Renal pelvis (tissue), 12 donors: ENCODE measurements at places on chromosomes 12 and 14. TPM values are rescaled to one million over a fixed set of nuclear protein-coding genes. Genes with fewer than 3 reads are reported as not detected.

GRCh38 chr12:66341126-66341525, 38.8 kb downstream of the HELB start:
- DNase-seq: no peak

GRCh38 chr12:79826267-79827128, 108.4 kb downstream of the PPP1R12A start:
- no peak for DNase-seq

DNA sequence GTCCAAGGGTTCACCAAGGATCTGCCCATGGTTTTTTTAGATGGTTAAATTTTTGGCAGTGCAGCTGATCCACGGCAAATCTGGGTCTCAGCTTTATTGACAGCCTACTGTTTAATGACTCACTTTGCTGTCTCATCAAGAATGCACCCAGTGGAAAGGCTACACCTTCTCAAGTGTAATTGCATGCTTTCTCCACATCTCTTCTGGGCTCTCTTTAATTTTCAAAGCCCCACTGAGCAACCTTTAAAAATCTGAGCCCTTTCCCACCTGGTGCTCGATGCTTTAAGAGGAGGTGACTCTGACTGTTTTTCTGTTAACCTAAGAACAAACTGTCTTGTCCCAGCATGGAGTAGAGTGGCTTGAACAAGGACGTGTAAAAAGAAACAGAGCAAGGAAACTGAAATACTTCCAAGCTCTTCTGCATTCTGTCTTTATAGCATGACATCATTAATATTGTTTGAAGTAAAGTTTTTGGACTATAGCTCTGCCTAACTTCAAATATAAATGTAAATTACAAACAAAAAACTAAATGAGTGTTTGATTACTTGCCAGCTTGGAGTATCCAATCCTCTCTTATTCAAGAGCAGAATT, 214.2 kb upstream of the KRR1 start:
- no peak for DNase-seq

- no peak for DNase-seq
These were observed 50.4 kb downstream of the DICER1 start for GRCh38 chr14:95106971-95107370.

- no peak for DNase-seq
These were observed 203.4 kb upstream of the PELI2 start for GRCh38 chr14:55914771-55915170.

DNA sequence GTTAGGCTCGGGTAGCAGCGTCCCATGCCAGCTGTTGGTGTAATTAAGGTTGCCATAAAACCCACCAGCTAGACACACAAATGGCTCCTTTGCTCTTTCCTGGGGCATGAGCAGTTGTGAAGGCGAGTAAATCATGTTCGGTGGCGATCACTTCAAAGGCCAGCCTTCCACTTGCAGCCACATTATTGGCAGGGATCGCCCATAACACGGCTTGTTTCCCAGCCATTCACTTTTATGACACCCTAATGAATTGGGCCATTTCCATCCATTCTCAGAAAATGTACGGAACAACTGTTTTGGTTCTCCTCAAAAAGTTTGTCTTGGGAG, 63.4 kb downstream of the BEGAIN start:
- no peak for DNase-seq

DNA sequence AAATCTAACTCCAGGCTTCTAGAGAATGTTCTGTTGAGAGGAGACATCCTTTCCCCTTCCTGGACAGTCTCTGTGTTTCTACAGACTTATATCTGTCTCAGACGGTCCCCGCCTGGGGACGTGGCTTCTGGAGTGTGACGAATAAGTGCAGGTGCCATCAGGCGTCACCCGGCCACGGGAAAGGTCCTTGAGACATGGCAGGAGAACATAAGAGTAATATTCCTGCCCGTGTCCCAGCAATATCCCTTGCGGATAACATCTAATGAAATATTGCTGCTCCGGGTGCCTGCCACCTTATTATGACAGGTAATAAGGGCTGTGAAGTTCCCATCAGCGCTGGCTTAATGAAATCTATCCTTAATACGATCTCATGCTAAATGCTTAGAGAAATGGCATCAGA, 139.6 kb downstream of the PIWIL1 start:
- DNase-seq: no peak

DNA sequence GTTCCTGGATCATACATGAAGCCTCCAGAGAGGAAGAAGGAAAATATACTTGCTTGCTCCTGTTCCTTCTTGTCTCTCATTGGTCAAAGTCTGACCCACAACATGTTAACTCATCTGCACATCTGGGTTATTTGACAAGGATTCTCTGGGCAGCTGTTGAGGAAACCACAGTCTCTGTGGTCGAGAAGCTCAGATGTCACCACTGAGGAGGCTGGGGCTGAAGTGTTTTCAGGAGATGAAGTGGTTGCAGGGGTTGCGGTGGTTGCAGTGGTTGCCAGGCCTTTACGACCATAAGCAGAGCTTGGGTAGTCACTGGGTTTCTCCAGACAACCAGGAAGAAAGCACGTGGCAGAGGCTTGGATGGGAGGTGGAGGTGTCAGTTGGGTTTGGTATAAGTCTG, 265.0 kb upstream of the LRIG3 start:
- no peak for DNase-seq

GRCh38 chr12:115973968-115974724, 303.3 kb downstream of the MED13L start:
- peak; percentile 78 for DNase-seq

GRCh38 chr14:51004801-51005526, 60.7 kb upstream of the PYGL start:
- DNase-seq: no peak

GRCh38 chr14:54840798-54841197, 61.8 kb downstream of the GCH1 start:
- DNase-seq: no peak

DNA sequence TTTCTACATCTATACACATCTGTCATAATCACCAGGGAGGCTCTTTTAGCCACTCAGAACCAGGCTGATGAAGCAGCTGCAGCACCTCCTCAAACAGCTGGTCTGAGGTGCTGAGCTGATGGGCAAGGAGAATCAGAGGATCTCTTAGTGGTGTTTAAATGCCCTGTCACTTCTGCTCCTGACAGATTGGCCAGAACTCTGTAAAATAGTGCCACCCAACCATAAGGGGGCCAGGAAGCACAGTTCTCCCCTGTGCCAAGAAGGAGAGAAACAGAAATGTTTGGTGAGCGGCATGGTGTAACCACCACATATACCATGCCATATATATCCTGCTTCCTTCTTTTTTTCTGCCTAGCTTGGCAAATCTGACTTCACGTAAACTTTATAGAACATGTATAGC, 12.8 kb downstream of the SOCS2 start:
- no peak for DNase-seq

DNA sequence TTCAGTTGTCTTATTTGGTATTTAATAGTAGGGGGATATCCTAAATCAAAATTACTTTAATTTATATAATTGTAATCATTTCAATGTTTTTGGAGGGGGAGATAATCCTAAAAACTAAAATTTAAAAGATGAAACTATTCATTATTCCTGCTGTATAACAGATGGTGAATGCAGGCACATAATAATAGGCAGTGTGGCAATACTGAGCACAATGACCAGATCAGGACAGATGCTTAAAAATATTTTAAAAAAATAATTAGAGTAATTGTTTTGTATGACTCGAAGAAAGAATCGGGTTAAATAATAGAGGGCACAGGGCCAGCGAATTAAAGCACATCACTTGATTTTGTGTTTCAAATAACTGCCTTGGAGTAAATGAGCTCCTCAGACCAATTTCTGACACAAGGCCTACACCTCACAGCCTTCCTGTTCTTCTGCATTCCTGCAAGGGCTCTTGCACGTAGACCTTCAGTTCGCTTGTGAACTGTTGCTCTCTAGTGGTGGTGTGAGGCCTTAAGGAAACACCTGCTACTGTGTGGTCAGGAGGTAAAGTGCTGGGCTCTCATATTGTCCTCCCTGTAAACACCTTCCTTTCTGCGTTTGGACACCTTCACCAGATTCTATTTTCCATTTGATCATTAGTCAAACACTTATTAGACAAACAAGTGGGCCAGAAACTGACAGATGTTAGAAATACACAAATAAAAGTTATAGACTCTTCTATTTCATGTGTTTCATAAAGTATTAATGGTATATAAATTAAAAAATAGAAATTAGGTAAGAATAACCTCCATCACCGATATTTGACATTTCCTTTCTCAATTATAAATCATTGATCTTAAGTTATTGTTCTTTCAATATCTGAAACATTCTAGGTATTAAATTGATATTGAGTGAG, 29.3 kb upstream of the KLRF1 start:
- DNase-seq: peak; percentile 68

PRB2 gene
- not detected for polyA plus RNA-seq

AQP2 gene
- 75.1 TPM for polyA plus RNA-seq

DNA sequence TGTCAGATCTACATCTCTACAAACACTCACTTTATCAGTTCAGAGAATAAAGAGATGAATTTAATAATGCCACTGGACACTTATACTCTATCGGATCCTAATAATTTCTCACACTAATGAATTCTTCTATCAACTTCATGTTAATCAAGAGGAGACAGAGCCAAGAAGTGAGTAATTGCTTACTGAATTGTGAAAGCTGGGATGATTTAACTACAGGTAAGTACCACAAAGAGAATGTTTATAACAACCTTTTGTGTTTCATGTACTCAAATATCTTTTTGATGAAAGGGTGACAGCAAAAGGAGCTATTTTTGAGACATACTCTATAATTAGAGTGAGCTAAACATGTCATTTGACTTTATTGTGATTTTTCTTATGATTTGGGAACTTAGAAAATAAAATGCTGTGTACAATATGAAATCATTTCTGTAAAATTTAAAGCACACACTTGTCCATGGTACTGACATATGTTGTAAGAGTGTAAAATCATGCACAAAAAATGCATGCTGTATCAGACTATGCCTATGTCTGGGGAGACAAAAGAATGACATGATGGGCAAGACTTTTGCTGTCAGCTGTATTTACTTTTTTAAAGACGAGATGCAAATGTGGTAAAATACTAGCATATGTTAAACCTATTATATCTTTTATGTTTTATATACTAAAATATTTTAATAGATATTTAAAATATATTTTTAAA, 361.2 kb downstream of the CCER1 start:
- DNase-seq: no peak

DCN gene
- polyA plus RNA-seq: 446 TPM

GRCh38 chr14:24139272-24139934, 2.0 kb downstream of the EMC9 start:
- DNase-seq: no peak

STON2 gene
- polyA plus RNA-seq: 68.3 TPM

FGF23 gene
- polyA plus RNA-seq: 0.08 TPM

- no peak for DNase-seq
These were observed 163.4 kb downstream of the RAD51B start for GRCh38 chr14:67982711-67983608.

GRCh38 chr14:99729991-99730875, 46.1 kb downstream of the CYP46A1 start:
- no peak for DNase-seq

- no peak for DNase-seq
These were observed 2.4 kb downstream of the THTPA start for GRCh38 chr14:23558346-23559009.

DAO gene
- polyA plus RNA-seq: 1.5 TPM

- no peak for DNase-seq
These were observed 242.7 kb downstream of the VRK1 start for GRCh38 chr14:97039717-97040363.

DHRS2 gene
- 50.5 TPM for polyA plus RNA-seq

TULP3 gene
- 31.6 TPM for polyA plus RNA-seq

GRCh38 chr14:70721542-70721941, 79.8 kb downstream of the TTC9 start:
- no peak for DNase-seq

TAS2R10 gene
- polyA plus RNA-seq: 3.6 TPM

SYCP3 gene
- 1.5 TPM for polyA plus RNA-seq

- DNase-seq: no peak
These were observed 129.4 kb upstream of the DNM1L start for GRCh38 chr12:32549675-32550079.

GRCh38 chr12:33012226-33012625, 115.6 kb upstream of the PKP2 start:
- no peak for DNase-seq

DNA sequence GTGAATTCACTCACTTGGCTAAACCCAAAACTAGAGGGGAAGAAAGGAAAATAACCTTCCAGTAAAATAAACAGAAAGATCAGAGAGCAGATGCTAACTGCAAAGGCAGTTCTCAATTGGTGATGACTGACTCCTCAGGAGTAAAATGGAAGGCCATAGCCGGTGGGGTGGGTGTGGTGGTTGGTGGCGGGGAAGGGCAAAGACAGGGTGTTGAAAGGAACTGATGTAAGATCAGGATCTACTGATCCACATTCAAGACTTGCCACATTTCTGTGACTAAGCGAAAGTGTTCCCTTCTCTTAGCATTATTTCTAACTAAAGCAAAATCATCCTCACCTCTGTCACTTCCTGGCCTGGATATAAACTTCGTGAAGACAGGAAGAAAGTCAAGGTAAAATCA, 26.3 kb upstream of the TC2N start:
- DNase-seq: no peak

ZC2HC1C gene
- 9.4 TPM for polyA plus RNA-seq

- peak; percentile 20 for DNase-seq
These were observed 914 bp upstream of the PACS2 start for GRCh38 chr14:105313381-105314286.

SNW1 gene
- 78.6 TPM for polyA plus RNA-seq

B4GALNT3 gene
- polyA plus RNA-seq: 21.6 TPM

DNA sequence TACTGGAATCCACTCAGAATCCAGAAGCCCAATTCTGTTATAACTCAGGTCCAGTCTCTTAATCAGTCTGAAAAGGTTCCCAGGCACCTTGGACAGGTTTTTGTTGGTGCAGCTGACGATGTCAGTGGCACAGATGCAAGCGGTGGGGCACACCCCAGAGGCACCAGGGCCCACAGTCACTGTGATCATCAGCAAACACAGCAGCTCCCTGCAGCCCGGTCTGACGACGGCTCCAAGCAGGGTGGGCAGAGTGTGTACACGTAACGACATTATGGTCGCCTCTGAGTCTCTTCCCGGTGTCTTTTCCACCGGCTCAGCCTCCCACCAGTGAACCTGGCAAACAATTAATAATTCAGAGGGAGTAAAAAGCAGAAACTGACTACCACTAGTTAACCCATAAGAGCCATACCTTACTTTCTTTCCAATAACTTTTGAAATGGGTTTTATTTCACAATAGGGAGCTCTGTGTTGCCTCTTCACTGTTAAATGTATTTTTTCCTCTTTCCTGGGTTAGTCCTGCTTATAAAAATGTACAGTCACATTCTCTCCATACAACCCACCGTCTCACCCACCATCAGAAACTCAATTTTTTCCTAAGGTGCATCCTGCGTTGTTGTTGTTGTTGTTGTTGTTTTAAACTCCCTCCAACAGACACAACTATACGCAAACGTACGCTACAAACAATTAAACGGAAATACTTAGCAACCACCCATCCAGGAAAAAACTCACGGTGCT, 521 bp upstream of the PCED1B start:
- DNase-seq: peak; percentile 17

- DNase-seq: no peak
These were observed 11.0 kb downstream of the GPR135 start for GRCh38 chr14:59454139-59454538.

SLC10A1 gene
- polyA plus RNA-seq: 0.19 TPM

- no peak for DNase-seq
These were observed 14.4 kb upstream of the CDK17 start for GRCh38 chr12:96414637-96415036.

GRCh38 chr12:88001327-88001726, 27.9 kb downstream of the C12orf50 start:
- no peak for DNase-seq
